ENCODE measurements at places on chromosomes 1 and 21.
A peak's percentile ranks its signal among the peaks of the same experiment; 100 is the strongest.

DNA sequence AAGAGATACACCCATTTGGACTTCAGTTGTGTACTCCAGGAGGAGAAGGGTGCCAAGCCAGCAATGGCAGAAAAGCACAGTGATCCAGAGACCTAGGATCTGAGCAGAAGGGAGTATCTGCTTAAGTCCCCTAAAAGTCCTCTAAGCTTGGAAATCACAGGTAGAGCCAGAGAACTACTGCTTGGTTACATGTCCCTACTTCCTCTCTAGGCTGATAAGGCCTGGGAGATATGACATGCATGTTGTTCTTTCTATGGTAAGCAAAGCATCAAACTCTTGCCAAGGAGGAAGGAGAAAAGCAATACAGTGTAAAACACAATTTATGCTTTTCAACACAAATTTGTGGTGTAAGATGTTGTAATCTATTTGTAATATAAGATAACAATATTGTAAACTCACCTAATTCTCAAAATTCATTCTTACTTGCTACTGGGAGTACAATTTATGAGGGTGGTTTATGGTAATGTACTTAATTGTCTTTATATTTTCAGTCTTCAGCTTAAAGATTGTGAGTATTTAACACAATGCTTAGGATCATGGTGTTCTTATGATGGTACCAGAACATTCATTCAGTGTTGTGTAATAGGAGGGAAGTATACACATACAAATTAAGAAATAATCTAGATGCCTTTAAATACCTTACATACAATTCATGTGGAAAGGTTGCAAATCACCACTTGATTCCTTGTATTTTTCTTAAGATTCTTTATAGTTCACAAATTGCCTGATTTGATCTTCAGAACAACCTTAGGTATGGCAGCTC, 49.1 kb upstream of the GNG12 start:
- no peak for DNase-seq

DNA sequence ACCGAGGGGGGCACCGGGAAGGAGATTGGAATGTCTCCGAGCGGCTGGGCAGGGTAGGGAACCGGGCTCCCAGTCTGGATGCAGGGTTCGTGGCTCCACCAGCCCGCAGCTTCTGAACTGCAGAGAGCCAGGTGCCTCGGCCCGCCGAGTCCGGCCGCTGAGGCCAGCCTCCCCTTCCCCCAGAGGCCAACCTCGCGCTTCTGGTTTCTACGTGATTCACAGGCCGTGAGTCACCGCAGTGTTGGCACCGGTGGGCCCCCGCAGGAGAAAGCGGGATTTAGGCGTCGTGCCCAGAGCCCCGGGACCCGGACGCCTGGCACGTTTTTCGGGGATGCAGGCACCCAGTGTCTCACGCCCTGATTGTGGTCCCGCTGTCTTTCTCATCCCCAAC, 458 bp downstream of the CRABP2 start:
- DNase-seq: no peak

DNA sequence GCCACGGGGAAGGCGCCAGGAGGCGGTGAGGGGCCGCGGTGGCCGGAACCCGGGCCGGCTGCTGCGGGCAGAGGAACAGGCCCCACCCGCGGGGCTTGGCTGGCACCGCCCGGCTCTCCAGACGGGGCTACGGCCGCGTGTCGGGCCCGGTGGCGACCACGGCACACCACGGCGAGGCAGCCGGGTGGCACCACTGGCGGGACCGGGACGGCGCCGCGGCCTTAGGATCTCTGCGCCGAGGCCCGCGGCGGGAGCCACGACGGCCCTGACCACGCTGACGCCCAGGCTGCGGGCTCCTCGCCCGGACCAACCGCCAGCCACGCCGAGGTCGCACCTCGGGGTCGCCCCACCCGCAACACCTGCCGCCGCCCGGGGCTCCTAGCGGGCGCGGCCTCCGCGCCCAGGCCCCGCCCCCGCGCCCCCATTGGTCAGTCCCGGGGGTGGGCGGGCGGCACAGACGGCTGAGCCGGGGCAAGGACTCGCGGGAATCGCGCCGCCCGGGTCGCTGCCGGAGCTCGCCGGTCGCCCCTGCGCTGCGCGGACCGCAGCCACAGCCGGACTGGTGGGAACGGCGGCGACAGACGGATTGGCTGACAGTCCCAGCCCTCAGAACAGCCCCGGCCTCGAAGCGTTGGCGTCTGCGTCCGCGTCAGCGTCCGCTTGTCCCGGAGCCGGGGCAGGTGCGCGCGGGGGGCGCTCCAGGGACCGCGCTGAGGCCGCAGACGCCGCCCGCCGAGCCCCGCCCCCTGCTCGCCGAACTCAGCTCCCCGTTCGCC, at the start of gene BMP8A:
BMP8A (plus strand) TSS at position 491 of the 776 bp plus-strand sequence. CDS start 356 bp downstream, outside the sequence.
- peak; percentile 58 for DNase-seq

GRCh38 chr1:194447636-194448035, 1261.2 kb upstream of the B3GALT2 start:
- DNase-seq: no peak

DNA sequence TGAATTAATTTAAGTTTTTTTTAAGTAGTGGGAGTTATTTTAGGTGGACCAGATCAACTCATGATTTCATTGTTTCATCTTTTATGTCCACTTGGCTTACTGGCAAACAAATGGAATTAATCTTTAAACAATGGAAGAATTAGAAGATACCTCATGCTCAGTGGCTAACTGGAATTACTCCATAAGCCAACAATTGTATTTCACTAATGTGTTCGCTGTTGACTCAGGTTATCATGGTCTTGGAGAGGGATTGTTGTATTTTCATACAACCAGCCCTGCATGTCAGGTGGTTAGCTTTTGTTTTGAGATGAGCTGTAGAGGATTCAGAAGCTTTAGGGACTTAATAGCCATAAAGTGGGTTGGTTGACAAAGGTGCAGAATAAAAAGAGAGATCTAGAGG, 57.2 kb upstream of the HMCN1 start:
- DNase-seq: no peak

DNA sequence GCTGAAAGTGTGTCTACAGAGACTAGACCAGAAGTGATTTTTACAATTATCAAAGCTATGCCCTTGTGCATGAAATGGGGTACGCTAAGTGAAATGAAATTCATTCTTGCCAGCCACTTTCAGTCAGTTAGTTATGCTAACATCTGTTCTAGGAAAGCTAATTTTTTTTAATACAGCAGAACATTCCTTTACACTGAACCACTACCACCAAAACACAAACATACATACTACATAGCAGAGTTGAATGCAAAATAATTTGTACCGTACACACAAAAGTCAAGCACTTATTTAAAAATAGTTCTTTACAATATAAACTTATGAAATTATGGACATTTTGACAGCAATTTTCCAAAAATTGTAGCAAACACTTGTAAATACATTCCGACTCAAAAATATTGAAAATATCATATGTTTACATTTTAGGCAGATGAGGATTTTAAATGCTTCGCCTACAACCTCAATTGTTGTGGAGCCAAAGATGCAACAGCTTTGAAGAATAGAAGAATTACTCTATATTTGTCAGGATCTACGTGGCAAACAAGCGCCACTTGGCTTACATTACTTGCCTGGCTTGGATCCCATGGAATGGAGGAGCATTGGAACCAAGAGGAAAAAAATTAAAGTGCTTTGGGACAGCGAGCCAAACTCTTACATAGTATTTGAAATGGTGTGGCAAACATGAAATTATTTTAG, 30.6 kb downstream of the WLS start:
- DNase-seq: no peak

- DNase-seq: no peak
Measured at GRCh38 chr1:24761582-24761981, 16.3 kb downstream of the CLIC4 start.

- DNase-seq: no peak
Measured at GRCh38 chr1:15937706-15938168, 38.2 kb downstream of the ZBTB17 start.

DNA sequence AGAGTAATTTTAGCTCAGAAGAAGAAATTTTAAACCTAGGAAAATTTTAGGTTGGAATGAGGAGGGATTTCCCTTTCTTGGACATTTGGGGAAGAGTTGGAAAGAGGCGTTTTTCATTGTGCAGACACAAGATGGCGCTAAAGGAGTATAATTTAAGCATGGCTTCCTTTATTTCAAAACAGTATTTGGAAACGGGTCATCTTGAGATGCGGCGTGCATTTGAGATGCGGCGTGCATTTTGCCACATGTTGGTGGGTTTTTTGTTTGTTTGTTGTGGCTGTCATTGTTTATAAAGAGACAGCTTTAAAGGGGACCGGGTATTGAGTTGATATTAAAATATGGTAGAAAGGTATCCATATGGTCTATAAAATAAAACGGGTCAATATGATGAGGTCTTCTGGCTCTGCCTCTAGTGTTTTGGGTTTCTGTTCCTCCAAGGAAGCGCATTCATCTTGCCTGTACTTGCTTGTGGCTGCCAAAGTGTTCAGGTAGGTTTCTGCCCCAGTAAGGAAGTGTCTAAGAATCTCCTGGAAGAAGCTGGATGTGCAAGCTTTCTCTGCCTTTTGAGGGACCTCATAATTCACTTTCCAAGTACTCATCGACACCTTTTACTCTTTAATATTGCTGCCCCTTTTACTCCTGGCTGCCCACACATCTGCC, 210.3 kb downstream of the SLC35F3 start:
- DNase-seq: peak; percentile 35

- DNase-seq: no peak
Measured at GRCh38 chr1:245549996-245550719, 395.4 kb downstream of the KIF26B start.

DNA sequence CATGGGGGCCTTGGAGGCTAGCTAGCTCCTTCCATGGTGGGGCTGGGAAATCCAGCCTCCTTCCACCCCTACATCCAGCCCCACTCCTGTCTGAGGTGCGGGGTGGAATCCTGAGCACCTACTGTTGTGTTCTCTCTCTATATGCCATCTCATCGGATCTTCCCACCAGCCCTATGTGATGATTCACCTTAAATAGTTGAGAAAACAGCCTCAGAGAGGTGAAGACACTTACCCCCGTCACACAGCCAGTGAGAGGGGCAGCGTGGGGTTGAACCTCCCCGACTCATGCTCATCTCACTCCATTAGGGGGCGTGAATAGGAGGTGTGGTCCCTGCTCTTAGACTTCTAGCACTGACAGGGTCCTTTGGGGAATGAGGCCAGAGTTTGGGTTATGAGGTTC, 31.0 kb upstream of the ACTL8 start:
- no peak for DNase-seq

- DNase-seq: no peak
Measured at GRCh38 chr1:83762039-83762365, 236.9 kb downstream of the TTLL7 start.

DNA sequence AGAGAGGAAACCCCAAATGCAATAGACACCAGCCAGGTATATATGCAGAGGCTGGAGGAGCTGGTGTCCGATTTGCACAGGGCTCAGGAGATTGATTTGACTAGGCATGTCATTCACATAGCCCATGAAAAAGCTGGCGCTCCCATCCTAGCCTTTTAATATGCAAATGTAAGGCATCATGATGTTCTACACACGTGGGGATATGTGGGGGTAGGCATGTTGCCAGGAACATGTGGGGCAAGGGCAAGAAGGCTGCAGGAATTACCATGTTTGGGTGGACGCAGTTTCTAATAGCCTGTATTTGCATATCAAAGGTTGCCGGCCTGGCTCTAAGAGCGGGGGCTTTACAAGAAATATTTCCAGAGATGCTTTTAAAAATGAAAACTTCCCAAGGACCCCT, 11.7 kb upstream of the SH3GLB1 start:
- no peak for DNase-seq

DNA sequence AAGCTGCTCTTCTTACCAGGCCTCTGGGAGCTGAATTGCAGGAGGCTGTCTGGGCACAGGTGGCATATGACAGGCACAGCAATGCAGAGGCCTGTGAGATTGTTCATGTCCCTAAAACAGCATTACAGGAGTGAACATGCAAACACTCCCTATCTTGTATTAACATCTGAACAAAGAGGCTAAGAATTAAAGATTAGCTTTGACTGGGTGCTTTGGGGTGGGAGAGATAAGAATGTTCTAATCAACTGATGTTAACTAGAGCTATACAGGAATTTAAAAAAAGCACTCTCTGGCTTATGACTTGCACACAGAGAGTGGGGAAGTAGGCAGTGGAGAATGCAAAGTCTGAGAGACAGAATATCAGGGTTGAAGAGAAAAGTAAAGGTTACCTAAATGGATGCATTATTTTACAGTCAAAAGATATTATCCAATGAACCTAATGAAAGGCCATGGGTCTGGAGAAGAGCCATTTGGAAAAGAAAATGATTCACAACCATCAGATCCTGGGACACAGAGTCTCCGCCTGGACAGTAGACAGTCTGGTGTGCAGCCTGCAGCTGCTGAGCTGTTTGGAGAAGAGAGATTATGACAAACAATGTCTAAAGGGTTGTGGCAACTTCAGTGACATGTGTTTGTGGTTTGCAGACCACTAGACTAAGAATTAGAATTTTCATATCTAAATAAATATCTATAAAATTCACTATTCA, 20.2 kb downstream of the DPT start:
- DNase-seq: no peak

DNA sequence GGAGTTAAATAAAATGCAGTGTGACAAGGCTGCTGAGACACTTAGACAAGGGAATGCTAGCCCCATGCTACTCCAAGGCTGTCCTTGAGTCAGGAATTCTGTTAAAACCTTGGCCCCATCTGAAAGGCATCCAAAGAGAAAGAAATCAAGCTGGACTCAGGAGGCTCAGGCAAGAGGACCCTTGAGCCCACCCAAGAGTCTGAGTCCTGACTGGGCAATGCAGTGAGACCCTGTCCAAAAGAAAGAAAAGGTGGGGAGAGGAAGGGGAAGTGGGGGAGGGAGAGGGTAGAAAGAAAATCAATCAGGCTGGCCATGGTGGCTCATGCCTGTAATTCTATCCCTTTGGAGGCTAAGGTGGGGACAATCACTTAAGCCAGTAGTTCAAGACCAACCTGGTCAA, 26.7 kb downstream of the CLSTN1 start:
- no peak for DNase-seq

DNA sequence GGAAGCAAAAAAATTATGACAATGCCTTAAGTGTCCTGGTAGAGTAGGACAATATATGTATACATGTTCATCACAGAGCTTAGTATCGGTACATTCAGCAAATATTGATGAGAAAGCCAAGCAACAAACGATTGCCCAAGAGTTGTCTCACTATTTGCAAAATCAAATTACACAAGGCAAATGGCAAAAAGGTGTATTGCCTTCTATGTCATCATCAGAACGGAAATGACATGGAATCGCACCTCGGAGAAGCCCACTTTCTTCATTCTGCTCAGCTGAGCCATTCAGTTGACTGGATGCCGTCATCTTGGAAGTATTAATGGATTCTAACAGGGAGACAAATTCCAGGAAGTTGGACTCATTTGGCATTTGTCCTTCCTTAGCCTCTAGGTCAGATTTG, 37.7 kb downstream of the PCNX2 start:
- no peak for DNase-seq

DNA sequence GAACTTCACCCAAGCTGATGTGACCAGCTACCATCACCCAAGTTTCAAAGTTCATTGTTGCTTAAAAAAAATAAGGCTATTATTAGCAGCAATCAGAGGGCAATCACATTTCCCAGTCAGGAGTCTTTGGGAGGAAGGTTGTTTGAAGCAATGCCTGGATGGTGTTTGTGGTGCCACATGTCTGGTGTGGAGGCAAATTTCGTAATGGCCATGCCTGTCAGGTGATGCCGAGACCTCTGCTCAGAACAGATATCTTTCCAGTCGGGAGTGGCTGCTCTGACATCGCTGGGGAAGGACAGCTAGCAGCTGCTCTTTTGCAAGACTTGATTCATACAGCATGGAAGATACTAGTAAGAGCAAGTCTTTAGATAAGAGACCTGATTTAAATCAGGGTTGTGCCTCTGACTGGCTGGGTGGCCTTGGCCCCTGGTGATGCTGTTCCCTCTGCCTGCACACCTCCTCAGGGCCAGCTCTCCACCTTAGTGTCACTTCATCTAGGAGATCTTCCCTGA, 187.8 kb upstream of the JUN start:
- DNase-seq: no peak
